ENCODE measurements at places on chromosomes 2 and 18.

DNA sequence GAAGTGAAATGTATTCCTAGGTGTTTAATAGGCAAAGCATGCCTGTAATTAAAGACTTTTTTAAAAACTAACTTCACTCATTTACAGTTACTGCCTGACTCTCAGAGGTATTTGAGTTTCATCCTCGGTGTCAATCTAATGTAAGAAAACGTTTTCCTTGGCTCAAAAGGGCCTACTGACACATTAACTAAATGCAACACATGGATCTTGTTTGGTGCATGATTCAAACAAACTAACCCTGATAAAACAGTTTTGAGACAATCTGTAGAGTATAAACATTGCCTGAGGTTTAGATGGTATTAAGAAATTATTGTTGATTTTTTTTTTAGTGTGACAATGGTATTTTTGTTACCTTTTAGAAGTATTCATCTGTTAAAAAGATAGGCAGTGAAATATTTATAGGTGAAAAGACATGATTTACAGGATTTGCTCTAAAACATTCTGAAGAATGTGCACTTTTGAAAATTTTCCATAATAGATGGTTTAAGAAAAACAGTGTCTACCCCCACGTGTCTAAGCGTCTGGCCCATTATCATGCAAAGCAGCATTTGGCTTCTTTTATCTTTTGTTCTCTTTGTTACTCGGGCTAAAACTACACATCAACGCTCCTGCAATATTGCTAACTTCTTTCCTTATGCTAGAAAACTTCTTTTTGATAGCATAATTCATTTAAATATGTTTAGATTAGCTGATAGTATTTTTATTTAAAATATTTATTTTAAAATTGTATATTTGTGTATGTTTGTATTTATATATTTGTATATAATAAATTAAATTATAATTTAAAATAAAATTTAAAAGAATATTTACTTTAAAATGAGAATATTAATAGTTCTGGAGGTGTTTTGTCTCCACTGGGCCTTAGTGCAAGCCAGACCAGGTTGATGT is 160.2 kb upstream of the NDUFV2 start:
- DNase-seq: no peak

DNA sequence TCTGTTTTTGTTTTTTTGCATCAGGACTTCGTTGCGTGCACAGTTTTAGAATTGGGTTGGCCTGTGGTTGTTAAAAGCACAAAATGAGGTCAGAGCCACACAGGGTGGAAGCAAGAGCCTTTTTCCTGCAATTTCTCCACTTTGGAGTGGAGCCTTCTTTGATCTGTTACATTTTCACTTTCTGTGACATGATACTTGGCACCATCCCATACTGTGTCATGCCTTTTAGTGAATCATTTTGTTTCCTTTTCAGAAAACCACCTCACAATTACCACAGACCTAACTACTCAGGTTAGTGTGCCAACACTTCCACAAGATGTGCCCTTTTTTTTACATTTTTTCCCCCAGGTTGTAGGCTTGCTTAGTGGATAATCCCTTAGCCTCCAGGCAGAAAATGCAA is 32.5 kb downstream of the MERTK start:
- DNase-seq: peak; percentile 25

- no peak for DNase-seq
Observed at GRCh38 chr2:219245899-219246230, 586 bp downstream of the STK16 start.

DNA sequence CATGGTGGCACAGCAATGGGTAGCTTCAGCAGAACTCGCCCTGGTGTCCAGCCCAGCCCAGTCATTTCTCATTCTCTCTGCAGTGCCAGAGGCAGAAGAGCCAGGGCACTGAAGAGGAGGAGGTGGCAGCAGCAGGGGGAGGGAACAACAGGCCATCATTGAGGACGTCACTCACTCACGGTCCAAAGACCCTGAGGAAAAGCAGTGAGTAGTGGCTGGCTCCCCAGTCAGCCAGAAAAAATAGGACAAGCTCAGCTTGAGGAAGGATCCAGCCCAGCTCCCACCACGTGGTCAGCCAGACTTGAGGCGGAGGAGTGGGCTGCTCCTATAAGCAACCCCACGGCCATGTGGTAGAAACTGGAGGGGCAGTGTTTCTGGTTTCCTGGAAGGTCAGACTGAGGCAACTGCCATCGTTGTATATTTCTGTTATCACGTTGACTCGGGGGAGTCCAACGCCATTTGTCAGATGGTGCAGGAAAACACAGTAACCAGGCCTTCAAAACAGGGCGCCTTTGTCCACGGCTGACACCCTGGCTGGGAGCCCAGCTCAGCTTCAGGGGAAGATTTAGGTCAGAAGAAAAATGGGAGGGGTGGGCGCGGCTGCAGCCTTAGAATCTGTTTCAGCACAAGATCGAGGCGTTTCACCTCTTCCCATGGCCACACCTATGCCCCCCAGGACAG is 19.0 kb upstream of the TMEM247 start:
- peak; percentile 95 for DNase-seq

Data from globus pallidus (tissue), 1 donor.